ENCODE measurements at places on chromosomes 7 and 10.

GRCh38 chr7:139455789-139456188, 27.7 kb downstream of the KLRG2 start:
- DNase-seq = no peak

DNA sequence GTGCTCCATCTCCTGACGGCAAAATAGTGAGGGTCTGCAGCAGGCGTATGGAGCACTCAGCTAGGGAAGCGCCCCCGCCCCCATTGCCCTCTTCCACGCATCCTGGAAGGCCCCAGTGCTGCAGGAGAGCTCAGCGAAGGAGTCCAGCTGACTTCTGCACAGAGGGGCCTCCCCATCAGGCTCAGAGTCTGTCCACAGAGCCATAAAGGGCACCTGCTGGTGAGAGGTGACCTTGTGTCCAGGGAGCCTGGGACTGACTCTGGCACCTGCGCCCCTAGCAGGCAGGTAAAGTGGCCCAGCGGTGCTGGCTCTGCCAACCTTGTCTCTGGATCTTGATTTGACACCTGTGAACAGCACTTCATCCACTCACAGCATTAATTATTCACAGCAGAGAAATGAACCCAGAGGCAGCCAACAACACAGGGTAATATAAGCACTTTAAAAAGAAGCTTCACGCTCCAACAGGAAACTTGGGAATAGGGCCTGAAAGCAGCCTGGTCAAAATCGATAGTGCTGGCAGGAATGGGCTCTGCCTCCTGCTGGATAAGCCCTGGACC, 59.6 kb downstream of the VOPP1 start:
- no peak for DNase-seq

DNA sequence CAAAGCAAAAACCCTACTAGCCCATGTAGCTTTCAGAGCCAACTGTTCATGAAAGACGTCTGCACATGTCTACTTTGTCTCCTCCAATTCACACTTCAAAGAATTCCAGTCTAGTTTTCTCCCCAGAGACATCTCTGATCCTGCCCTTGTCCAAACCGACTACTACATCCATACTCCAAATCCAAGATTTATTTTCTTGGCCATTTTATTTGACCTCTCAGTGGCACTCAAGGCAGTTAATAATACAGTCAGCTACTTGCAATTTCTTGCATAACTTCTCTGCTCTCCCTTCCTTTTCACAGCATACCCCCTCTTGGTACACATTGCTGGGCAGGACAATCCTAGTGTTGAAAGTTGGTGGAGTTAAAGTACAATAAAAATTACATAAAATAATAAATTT, 170.9 kb upstream of the INHBA start:
- no peak for DNase-seq

GRCh38 chr10:122267849-122268737, 3.0 kb upstream of the BTBD16 start:
- DNase-seq = peak; percentile 31

GRCh38 chr10:122786269-122786668, 59.4 kb downstream of the CUZD1 start:
- DNase-seq = no peak

DNA sequence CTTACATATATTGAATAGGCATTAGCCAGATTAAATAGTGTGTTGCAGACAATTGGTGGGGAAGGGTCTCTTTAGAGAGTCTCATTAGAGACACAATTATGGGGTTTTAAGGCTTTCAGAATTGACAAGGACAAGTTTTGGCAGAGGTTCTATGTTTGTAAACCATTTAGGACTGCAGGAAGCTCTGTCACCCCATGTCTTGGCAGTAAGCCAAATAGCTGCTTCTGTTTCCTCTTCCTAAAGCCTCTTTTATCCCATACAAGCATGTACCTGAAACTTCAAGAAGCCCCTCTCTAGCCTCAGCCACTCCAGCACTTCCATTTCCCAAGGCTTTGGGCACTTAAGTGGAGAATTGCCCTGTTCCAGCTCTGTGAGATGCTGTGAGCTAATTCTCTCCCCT, 21.8 kb upstream of the LRRC4 start:
- no peak for DNase-seq

- DNase-seq = no peak
These were observed 10.6 kb downstream of the BHLHA15 start for GRCh38 chr7:98221611-98222532.

DNA sequence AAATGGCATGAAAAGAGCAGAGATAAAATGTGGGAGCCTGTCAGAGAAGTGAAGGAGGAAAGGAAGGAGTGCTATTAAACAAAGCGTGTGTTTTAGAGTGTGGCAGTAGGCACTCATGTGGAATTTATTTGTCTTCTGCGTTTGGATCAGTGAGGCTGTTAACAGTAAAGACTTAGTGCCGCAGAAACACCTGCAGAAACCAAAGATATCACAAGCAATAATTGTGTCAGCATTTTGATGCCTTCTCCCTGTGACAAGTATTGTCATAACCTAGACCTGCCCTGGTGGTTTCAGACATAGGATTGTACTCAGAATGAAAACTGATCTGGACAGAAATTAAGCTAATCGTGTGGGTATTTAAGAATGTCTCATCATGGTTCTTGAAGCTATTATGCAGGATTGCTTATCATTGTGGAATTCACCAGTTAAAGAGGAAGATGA, 191.0 kb downstream of the CAMK1D start:
- no peak for DNase-seq

GRCh38 chr10:78907551-78908211, 161.1 kb upstream of the ZMIZ1 start:
- no peak for DNase-seq

DNA sequence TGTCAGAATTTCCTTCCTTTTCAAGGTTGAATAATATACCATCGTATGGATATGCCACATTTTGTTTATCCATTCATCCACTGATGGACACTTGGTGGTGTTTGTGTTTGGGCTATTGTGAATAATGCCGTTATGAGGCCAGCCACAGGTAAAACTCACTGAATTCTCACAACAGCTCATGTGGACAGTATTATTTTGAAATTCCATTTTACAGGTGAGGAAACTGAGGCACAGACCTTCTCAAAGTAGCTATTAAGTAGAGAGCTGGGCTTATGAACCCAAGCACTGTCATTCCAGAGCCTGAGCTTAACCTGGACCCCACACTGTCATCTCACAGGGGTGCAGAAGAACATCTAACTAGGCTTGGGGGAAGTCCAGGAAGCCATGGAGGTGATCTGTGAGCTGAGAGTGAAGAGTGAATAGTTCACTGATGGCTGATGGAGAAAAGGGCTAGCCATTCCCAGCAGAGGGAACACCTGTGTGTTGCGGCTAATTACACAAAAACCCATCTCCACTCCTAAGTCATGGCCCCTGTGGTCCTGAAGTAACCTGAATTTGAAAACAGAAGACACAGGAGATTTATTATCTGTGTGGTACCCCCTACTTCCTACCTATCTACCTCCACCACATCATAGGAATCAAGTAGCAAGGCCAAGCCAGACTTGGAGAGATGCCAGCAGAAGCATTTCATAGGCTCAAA, 8.7 kb downstream of the INMT start:
- no peak for DNase-seq

DNA sequence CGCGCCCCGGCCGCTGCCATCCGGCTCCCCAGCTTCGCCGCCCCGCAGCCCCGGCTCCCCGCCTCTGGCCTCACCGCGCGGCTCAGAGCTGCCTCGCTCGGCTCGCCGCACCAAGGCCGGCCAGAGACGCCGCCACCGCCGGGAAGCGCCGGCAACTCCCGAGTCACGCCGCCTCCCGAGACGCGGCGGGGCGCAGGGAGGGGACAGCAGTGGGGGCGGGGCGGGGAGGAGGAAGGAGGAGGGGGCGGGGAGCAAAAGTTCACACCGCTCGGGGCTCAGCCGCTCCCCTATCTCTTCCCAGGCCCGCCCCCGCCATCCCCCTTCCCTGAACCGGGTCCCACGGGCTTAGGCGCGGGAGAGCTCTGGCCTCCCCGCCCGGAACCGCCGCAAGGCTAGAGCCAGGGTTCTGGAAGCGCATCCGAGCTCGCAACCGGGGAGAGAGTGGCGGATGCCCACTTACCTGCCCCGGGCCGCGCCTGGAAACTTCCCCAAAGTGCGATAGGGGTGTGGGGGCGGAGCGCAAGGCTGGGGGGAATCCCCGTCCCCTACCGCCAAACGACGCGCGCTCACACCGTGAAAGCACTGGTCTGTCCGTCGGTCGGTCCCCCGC, 1.0 kb downstream of the CHST15 start:
- DNase-seq = no peak

- DNase-seq = no peak
These were observed 29.5 kb upstream of the ARHGAP22 start for GRCh38 chr10:48634198-48634983.

- no peak for DNase-seq
These were observed 196.7 kb downstream of the MTERF1 start for GRCh38 chr7:91683823-91684222.

DNA sequence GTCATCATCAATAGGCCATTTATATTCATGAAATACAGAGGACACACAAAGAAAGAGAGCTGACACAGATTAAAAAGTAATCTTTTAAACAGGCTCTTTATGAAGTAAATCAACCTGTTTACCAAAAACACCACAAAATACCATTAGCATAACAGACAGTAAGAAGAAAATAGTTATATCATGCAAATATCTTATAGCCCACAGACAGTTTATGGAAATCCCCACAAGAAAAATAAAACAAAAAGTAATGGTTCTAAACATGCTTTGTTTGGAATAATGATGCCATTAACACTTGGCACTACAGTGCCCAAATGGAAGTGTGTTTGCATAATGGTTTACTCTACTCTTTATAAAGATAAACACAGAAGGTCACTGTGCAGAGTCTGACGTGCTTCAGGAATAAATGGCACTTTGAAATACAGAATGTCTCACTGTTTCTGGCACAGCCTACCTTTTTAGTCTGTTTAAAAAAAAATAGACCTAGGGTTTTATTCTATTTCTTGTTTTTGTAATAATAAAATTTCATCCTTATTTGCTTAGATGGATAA, 30.1 kb downstream of the SEMA3D start:
- no peak for DNase-seq

DNA sequence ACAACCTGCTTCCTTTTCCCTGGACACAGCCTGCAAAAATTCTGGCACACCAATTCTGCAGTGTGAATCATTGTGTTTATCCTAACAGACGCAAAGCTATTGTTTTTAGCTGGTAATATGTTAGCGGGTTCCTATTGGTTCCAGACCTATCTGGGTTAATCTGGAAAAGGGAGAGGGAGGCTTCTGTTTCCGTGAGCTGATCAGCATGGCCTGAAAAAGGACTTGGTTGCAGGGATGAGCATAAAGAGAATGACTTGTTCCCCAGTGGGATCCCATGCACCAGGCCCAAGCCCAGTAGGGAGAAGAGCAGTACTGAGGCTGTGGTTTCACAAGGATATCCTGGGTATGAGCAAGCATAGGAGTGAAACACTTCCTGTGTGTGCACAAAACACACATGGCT, 78.4 kb downstream of the PDE1C start:
- no peak for DNase-seq

- DNase-seq = no peak
These were observed 153.5 kb upstream of the LYZL1 start for GRCh38 chr10:29135337-29135736.

DNA sequence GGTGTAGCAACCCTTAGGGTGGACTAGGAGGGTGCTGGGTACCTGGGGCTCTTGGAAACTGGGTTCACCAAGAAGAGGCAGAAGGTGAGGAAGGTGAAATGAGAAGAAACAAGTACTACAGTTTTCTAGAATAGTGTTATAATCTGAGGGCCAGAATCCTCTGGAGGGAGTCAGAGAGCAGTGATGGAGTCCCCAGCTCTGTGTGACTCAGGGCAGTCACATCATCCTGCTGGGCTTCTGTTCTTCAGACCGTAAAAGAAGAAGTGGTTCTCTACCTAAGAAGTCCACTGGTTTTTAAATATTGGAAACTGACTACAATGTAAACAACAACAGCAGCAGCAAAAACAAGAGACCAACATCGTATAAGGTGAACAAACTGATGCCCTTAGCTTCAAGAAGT, 197.3 kb downstream of the PRPF18 start:
- no peak for DNase-seq

- no peak for DNase-seq
These were observed 15.5 kb upstream of the SLC18A3 start for GRCh38 chr10:49594594-49594993.

- no peak for DNase-seq
These were observed 8.9 kb downstream of the WAC start for GRCh38 chr10:28541717-28542365.

DNA sequence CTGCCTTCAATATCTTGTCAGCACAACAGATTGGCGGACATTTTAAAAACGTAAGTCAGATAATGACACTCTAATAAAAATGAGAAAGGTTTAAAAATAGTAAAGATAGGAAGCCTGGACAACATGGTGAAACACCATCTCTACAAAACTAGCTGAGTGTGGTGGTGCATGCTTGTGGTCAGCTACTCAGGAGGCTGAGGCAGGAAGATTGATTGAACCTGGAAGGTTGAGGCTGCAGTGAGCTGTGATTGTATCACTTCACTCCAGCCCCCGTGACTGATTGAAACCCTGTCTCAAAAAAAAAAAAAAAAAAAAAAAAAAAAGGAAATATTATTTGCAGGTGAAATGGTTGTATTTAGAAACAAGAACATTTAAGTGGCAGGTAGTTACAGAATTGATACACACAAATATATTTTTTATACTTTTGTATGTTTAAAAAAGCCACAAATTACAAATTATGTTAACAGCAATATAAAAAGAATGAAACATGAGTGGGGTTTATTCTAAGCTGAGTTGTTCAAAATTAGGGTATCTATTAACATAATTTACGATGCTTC, 141.9 kb downstream of the ADK start:
- no peak for DNase-seq

GRCh38 chr10:79066411-79067240, 2.1 kb upstream of the ZMIZ1 start:
- no peak for DNase-seq

- no peak for DNase-seq
These were observed 16.0 kb downstream of the DENND2A start for GRCh38 chr7:140624392-140625191.

DNA sequence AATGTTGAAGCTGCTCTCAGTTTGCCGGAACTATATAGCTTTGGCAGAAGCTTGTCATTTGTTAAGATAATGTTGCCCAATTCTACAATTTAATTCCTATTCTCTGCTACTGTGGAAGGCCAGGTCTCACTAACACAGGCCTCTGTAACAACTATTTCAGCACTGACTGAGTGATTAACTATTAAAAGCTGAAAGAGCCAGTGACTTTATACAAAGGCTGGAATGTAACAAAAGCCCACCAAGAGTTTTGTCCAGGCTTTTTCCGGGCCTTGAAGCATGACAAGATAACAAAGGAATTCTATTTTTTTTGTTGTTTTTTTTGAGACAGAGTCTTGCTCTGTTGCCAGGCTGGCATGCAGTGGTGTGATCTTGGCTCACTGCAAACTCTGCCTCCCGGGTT, 795.6 kb downstream of the PHTF2 start:
- no peak for DNase-seq

- no peak for DNase-seq
These were observed 270.5 kb upstream of the NFE2L3 start for GRCh38 chr7:25881317-25882037.

DNA sequence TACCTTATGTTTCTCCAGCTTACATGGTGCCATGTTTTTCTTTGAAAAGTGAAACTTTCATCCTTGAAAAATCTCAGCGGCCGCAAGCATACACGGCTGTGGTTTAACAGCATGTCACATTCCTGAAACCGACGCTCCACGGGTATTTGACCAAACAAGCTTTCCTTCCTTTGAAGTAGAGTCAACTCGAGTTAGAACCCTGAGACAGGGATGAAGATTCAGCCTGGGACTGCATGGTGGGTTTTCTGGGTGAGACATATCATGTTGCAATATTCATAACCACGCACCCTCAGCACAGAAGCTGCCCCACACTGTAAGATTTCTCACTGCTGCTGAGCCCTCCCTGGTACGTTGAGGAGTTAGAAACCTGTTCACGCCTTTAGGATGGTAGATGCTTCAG, 8.1 kb downstream of the CYP26A1 start:
- no peak for DNase-seq

GRCh38 chr10:89167915-89168314, 39.2 kb downstream of the CH25H start:
- no peak for DNase-seq

Data from stimulated activated CD4-positive, alpha-beta T cell treated with anti-CD3 and anti-CD28 coated beads, TNF-alpha, amount 100 ng/mL, for 1 hour (primary cell).